ENCODE measurements at places on chromosomes 11 and 22. TPM values are rescaled to one million over a fixed set of nuclear protein-coding genes. Genes with fewer than 3 reads are reported as not detected.

DNA sequence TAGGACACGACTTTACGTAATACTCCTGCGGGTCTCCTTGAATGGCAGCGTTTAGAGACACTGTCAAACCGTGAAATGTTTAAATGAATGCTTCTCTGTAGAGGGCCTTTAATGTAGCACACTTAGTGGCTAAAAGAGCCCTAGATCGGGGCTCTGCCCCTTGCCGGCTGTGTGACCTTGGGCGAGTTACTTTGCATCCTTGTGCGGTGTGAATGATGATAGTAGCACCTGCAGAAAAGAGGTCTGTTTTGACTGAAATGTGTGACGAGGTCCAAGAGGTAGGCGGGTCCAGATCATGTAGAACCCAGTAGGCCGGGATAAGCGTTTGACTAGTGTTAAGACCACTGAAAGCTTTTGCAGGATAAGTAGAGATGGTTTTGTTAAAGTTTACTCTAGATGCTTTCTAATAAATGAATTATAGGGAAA lies 866 bp downstream of the MED17 start:
- no peak for DNase-seq
- H3K4me1 ChIP-seq = peaks cover 29% of the 10 kb centered on the region

- no peak overlapping the region for H3K4me3 ChIP-seq
- H3K4me1 ChIP-seq = peaks cover 18% of the 10 kb centered on the region
- H3K27me3 ChIP-seq = no peaks in the 10 kb centered on the region
- H3K36me3 ChIP-seq = no peaks in the 10 kb centered on the region
- H3K27ac ChIP-seq = no peak overlapping the region
- DNase-seq = no peak
These were observed 10.6 kb upstream of the APOBEC3A start for GRCh38 chr22:38946771-38947170.

DNA sequence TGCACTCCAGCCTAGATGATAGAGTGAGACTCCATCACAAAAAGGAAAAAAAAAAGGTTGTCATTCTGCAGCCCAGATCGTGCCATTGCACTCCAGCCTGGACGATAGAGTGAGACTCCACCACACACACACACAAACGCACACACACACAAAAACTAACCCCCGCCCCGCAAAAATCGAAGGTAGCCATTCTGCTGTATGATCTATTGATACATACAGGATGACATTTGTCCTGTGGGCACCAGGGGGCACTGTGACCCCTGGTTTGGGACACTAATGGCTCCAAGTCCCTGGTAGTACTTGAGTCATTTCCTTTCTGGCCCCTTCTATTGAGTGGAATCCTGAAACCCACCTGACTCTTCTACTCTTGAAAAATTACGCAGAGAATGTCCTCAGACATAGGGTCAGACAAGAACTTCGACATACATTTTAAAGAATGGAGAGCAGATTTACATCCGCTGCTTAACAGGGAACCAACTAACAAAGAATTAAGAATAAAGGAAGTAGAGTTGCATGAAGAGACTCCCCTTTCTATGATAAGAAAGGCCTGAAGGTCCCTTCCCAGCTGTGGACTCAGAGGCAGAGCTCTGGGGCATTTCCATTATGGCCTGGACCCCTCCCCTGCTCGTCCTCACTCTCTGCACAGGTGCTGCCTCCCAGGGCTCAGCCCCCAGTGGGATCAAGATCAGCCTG lies 35.0 kb upstream of the PRAME start:
- peak; percentile 80 for DNase-seq
- H3K4me3 ChIP-seq = no peak overlapping the region
- no peaks in the 10 kb centered on the region for H3K36me3 ChIP-seq
- no peaks in the 10 kb centered on the region for H3K27me3 ChIP-seq

DNA sequence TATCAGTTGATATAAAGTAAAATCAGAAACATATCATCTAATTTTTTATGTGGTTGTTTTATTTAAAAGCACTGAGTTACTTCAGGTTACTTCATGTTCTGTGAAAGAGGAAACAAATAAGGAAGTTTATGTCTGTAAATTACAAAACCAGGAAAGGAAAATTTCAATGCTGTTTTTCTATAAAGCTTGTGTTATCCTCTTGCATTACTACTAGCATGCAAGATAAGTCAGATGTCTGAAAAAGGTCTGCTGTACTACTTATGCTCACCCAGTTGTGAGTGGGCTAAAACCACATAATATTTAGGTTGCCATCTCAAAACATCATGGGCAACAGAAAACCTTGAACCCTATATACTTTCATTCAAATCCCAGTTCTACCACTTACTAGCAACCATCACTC lies 121.5 kb downstream of the ATG16L2 start:
- no peaks in the 10 kb centered on the region for H3K27me3 ChIP-seq
- no peak overlapping the region for H3K27ac ChIP-seq
- no peaks in the 10 kb centered on the region for H3K4me1 ChIP-seq
- DNase-seq = no peak
- H3K36me3 ChIP-seq = peaks cover 5% of the 10 kb centered on the region
- no peak overlapping the region for H3K4me3 ChIP-seq

DNA sequence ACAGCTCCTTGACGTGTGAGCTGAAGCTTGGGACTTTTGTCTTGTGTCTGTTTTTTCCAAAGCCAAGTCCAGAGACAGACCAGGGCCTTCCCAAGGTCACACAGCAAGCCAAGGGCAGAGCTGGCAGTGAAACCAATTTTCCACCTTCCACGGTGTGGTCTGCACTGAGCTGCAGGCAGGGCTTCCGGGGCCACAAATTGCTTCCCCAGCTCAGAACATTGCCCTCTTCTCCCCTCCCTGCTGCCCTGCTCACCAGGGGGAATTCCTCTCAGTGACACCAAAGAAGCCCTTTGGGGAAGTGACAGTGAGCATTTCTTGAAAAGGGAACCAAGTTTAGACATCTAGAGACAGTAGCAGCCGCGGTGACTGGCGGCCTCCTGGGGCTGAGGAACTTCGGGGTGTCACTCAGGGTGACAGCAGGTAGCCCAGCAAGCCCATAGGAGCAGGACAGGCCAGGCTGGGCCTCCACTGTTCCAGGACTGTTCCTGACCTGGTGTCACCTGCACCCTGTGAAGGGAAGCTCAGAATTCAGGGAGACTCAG lies 9.2 kb downstream of the FXYD2 start:
- no peaks in the 10 kb centered on the region for H3K36me3 ChIP-seq
- DNase-seq = peak; percentile 44
- peak overlapping the region; percentile 77 for H3K27ac ChIP-seq
- no peaks in the 10 kb centered on the region for H3K27me3 ChIP-seq
- peaks cover 50% of the 10 kb centered on the region for H3K4me1 ChIP-seq
- H3K4me3 ChIP-seq = no peak overlapping the region

DNA sequence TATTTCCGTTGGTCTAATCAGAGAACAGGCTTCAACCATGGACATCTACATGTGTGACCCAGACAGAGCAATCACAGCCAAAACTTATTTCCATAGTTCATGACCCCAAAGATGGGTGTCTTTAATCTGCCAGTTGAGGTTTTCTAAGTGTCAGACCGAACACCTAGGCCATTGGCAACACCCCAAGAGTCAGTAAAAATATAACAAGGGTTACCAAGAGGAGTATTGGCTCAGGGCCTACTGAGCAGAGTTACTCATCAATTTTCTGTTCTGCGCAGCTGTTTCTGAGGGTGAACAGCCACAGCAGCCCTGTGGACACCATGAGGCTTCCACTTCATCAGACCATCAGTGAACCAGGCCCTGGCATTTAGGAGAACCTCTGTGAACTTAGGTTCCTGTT lies 18.8 kb downstream of the GUCD1 start:
- no peak overlapping the region for H3K27ac ChIP-seq
- no peak overlapping the region for H3K4me3 ChIP-seq
- H3K27me3 ChIP-seq = no peaks in the 10 kb centered on the region
- H3K36me3 ChIP-seq = peaks cover 11% of the 10 kb centered on the region
- DNase-seq = no peak

DNA sequence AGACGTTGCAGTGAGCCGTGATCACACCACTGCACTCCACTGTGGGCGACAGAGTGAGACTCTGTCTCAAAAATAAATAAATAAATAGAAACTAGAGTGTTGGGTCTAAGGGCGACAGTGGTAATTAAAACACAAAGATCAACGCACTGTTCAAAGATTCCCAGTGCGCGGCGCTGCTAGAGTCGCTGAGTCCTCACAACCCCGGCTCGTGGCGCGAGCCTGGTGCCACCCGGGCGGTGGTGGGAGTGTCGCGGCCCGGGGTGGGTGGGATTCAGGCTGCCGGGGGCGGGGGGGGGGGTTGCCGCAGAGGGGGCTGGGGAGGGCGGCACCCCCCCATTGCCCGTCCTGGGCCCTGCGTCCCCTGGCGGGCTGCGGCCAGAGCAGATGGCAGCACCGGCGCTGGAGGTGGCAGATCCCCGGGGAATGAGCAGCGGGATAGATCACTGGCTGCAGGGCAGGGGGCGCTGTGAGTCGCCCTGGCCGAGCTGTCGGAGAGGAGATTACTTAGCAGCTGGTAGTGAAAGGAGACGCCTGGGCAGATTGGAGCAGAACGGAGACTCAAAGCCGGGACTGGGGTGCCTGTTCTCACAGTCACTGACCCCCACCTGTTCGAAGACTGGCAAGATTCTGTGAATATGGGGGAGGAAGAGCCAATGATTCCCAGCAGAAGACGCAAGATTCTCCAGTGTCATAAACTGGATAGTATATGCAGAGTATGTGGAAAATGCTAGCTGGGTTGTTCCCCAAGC lies 30.2 kb upstream of the APOBEC3A start:
- H3K27me3 ChIP-seq = peaks cover 16% of the 10 kb centered on the region
- peaks cover 9% of the 10 kb centered on the region for H3K4me1 ChIP-seq
- no peaks in the 10 kb centered on the region for H3K36me3 ChIP-seq

DNA sequence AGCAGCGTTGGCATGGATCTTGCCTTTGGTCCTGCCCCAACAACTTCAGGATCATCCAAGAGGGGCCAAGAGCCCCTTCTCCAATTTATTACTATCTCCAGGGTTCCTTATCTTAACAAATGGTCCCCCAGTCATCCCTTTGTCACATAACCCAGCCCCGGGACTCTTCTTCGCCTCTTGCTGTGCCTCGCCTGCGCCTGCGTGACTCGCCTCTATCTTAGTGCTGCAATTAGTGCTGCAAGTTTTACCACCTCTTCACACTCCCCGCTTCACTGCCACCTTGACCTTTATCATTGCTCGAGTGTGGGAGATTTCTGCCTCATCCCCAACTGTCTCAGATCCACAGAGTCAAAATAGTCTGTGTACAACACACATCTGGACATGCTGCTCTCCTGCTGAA lies 4.0 kb upstream of the IGSF22 start:
- H3K27me3 ChIP-seq = no peaks in the 10 kb centered on the region
- no peaks in the 10 kb centered on the region for H3K36me3 ChIP-seq
- no peak overlapping the region for H3K27ac ChIP-seq
- no peak overlapping the region for H3K4me3 ChIP-seq

GRCh38 chr22:17079572-17079971 lies 5.2 kb upstream of the IL17RA start:
- no peak overlapping the region for H3K27ac ChIP-seq
- DNase-seq = no peak
- no peak overlapping the region for H3K4me3 ChIP-seq
- peaks cover 16% of the 10 kb centered on the region for H3K4me1 ChIP-seq

DNA sequence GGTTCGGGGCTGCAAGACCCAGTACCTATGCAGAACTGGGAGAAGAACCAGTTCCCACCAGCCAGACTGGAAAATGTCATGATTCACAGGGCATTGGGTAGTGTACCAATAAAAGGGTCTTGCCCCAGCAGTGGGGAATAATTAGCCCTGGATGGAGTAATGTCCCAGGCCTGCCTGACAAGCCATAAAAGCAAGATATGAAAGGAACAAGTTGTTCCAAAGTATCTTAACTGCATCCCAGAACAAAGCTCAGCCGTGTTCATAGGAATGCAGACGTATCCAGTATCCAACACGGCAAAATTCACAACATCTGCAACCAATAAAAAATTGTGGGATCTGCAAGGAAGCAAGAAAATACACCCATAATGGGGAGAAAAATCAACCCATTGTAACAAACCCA lies 47.9 kb downstream of the ASCL2 start:
- H3K4me1 ChIP-seq = peaks cover 14% of the 10 kb centered on the region
- no peak for DNase-seq
- no peak overlapping the region for H3K4me3 ChIP-seq
- H3K27ac ChIP-seq = no peak overlapping the region
- H3K36me3 ChIP-seq = no peaks in the 10 kb centered on the region

DNA sequence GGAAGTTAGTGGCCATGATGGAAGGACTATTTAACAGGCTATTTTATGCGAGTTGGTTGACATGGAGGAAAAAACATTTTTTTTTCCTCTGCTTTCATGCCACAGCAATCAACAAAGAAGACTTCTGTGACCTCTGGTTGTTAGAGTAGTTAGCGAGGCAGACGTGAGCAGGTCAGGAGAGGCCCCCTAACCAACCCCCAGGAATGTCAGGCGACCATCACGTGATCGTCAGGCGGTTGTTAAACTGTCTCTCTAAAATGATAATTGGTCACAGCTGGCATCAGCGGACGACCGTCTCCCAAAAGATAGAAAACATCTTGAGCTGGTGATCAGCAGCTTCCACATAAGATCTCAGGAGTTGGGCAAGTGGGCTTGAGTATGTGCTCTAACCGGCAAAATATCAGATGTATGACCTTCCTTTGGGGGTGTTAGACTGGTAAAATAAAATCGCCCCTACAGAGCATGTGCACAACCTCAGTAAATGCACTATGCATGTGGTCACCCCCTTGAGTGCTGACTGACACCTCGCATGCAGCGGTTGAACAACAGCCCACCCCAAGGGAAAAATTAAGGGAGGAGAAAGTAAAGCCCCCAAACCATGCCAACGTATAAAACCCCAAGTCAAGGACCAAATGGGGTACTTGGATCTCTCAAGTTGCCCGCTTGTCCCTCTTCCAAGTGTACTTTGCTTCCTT lies 20.9 kb upstream of the NARS2 start:
- DNase-seq = no peak
- H3K4me1 ChIP-seq = no peaks in the 10 kb centered on the region
- H3K27me3 ChIP-seq = no peaks in the 10 kb centered on the region
- H3K36me3 ChIP-seq = no peaks in the 10 kb centered on the region
- H3K27ac ChIP-seq = no peak overlapping the region

- no peaks in the 10 kb centered on the region for H3K27me3 ChIP-seq
- no peaks in the 10 kb centered on the region for H3K36me3 ChIP-seq
These were observed 14.2 kb downstream of the PPME1 start for GRCh38 chr11:74185285-74185684.

GRCh38 chr22:49765951-49766350 lies 61.7 kb downstream of the BRD1 start:
- no peaks in the 10 kb centered on the region for H3K36me3 ChIP-seq
- H3K4me1 ChIP-seq = peaks cover 6% of the 10 kb centered on the region
- no peaks in the 10 kb centered on the region for H3K27me3 ChIP-seq
- no peak for DNase-seq

- no peaks in the 10 kb centered on the region for H3K27me3 ChIP-seq
- peaks cover 41% of the 10 kb centered on the region for H3K4me1 ChIP-seq
- H3K36me3 ChIP-seq = peaks cover 69% of the 10 kb centered on the region
- H3K27ac ChIP-seq = no peak overlapping the region
These were observed 61.3 kb downstream of the MYH9 start for GRCh38 chr22:36326178-36327161.

The MRE11 gene
- total RNA-seq = 42.1 TPM

The ARHGAP42 gene
- 6.0 TPM for total RNA-seq

The HTATIP2 gene
- total RNA-seq = 25.6 TPM

The C1QTNF6 gene
- total RNA-seq = 10.3 TPM

The C11orf91 gene
- not detected for total RNA-seq

The ANO1 gene
- total RNA-seq = not detected

The RGL4 gene
- total RNA-seq = 12.7 TPM

The TCIRG1 gene
- 480 TPM for total RNA-seq

The OR2AT4 gene
- not detected for total RNA-seq

The STARD10 gene
- 10.9 TPM for total RNA-seq

The TUBA8 gene
- 3.7 TPM for total RNA-seq

The OR10D3 gene
- total RNA-seq = not detected

The SERGEF gene
- 67.5 TPM for total RNA-seq

Measured in natural killer cell (primary cell).